ENCODE measurements at places on chromosomes 3 and 15. TPM values are rescaled to one million over a fixed set of nuclear protein-coding genes. Genes with fewer than 3 reads are reported as not detected.

Gene TMEM40
- total RNA-seq: not detected

Gene MAP1A
- total RNA-seq: 10.8 TPM

DNA sequence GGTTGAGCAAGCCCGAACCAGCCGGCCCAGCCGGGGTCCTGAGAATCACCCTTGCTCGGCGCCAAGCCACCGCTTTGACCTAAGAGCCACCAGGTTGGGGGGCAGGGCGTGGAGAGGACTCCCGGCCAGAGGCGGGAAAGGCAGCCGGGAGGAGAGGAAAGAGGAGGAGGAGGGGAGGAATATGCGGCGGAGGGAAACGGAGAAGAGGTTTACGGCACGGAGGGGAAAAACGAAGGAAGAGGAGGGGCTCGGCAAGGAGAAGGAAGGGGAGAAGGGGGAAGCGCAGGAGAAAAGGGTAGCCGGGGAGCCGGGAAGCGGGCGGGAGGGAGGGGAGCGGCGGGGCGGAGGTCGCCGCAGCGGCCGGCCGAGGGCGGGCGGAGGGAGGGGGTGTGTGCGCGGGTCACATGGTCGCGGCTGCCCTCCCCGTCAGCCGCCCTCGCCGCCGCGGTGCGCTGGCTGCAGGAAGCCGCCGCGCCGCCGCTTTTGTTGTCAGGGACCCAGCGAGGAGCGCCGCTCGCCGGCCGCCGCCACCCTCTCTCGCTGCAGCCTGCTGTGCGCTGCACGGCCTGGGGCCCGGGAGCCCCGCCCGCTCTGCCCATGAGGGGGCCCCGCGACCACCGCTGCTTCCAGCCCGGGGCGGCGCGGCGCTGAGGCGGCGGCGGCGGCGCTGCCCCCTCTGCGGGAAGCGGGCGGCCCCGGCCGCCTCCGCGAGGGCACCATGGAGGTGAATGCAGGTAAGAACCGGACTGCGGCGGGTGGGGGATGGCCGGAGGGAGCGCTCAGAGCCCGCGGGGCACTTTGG is at the start of gene NR1D2:
Gene NR1D2 (plus strand): TSS at position 426 of the 802 bp plus-strand sequence. CDS start 293 bp downstream, at position 719.
- no peak for DNase-seq

GRCh38 chr3:119206611-119207511 is 33.5 kb downstream of the UPK1B start:
- DNase-seq: no peak

DNA sequence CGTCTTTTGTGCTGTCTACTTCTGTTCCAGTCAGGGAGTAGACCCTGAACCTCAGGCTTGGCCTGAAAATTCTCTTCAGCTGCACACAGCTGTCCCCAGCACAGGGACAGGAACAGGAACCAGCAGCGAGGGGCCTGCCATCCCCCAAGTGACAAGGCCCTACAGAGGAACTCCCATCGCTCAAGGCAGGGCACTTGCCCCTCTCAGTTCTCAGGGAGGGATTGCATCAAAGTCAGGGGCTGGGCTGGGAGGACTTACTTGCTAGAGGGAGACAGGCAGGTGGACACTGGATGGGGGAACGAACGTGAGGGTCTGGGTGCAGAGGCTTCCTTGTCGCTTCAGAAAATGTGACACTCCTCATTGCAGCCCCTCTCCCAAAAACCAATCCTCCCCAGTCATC is 163.6 kb downstream of the CHSY1 start:
- no peak for DNase-seq

GRCh38 chr3:71310359-71310979 is 273.1 kb downstream of the FOXP1 start:
- no peak for DNase-seq

Measured in glomerular endothelial cell (primary cell).